ENCODE measurements at places on chromosomes 12 and 14. TPM values are rescaled to one million over a fixed set of nuclear protein-coding genes. Genes with fewer than 3 reads are reported as not detected.

Gene SOX5
- not detected for total RNA-seq

Gene GNB3
- 1.5 TPM for total RNA-seq

Gene LLPH
- total RNA-seq = 52.9 TPM

Gene PRB4
- not detected for total RNA-seq

Gene C12orf56
- total RNA-seq = not detected

Gene LBHD2
- 0.27 TPM for total RNA-seq

Gene RNASE7
- total RNA-seq = not detected

Gene CDCA4
- 53.2 TPM for total RNA-seq

Gene SERPINA12
- not detected for total RNA-seq

Gene BEGAIN
- total RNA-seq = 9.6 TPM

Gene LYZ
- not detected for total RNA-seq

Gene MEG3
- 53.8 TPM for total RNA-seq

Gene PRKAG1
- 40.9 TPM for total RNA-seq

Gene SLC25A47
- not detected for total RNA-seq

Gene SSPN
- total RNA-seq = 0.70 TPM

Gene CSAD
- total RNA-seq = 6.6 TPM

Gene DICER1
- total RNA-seq = 20.0 TPM

Gene SLC39A2
- total RNA-seq = not detected

Gene ADCY6
- 14.6 TPM for total RNA-seq

Gene GPRC5D
- not detected for total RNA-seq
